ENCODE measurements at places on chromosomes 16 and 17. TPM values are rescaled to one million over a fixed set of nuclear protein-coding genes. Genes with fewer than 3 reads are reported as not detected.

ANKRD40CL gene
- total RNA-seq: not detected

CDRT4 gene
- 23.3 TPM for total RNA-seq

CACNG1 gene
- not detected for total RNA-seq

CCDC200 gene
- not detected for total RNA-seq

DNA sequence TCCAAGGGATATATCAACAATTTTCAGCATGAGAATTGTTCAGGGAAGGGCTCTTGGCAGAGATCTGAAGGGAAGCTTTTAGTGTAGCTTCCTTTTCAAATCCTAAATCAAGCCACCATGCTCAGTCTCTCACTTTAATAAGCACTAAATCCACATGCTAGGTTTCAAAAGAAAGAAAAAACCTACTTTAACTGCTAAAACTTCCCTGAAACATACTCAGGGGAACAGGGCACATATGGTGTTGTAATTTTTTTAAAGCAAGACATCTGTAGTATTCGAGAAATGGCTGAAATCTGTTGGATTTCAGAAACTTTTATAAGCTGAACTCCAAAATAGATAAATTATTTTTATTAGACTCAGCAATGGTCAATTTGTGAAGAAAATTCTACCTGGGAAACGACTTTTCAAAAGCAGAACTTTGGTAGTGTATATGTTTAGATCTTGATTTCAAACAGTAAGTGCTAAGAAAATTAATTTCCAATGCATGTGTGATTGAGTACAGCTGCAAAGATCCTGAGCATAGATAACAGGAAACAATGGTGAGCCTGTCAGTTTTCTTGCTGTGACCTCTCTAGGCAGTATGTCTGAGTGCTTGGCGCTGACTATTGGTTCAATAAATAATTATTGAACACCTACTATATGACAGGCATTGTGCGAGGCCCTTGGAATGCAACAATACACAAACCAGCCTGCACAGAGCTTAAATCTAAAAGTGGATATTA lies 804.5 kb upstream of the SOX9 start:
- DNase-seq: no peak

GRCh38 chr17:560432-560873 lies 154.2 kb downstream of the VPS53 start:
- peak; percentile 83 for DNase-seq

GRCh38 chr17:385178-385835 lies 32.7 kb upstream of the RPH3AL start:
- DNase-seq: peak; percentile 59

- DNase-seq: no peak
Observed at GRCh38 chr16:85981826-85982562, 83.0 kb downstream of the IRF8 start.

GRCh38 chr17:47225436-47225858 lies 16.3 kb downstream of the MYL4 start:
- DNase-seq: peak; percentile 95

DNA sequence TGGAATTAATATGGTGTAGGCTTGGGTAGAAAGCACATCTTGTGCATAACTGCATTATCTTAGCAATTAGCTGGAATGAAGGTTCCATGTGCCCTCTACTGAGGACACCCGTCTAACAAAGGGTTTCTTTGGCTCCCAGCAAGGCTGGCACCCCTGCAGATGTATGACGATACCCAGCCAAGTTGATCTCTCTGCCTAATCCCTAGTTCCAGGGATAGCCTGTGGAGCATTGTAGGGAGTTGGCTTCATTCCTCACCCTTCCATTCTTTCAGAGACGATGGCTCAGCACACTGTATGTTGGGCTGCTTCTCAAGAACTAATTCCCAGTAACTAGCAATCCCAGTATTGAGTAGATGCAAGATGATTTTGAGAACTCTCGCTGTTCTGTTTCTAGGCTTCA lies 182.5 kb downstream of the SNX29 start:
- peak; percentile 35 for DNase-seq

GRCh38 chr16:22205577-22206012 lies 483 bp upstream of the EEF2K start:
- no peak for DNase-seq

GRCh38 chr16:79348521-79349306 lies 251.8 kb downstream of the MAF start:
- no peak for DNase-seq

DNA sequence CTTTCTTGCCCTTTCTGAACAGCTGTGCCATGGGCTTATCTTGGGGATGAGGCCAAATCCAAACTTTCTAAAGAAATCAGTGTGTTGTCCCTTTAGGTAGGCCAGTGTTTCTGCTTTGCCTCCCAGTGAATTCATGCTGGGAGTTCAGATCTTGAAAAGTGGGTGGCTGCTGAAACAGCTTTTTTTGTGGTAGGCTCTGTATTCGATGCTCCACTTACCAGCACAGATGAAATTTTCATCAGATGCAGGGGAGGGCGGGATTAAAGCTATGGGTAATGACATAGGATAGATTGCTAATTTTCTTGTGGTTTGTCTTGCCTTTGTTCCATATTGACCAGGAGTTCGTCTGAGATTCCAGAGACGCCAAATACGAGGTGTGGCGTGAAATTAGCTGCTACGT lies 2.8 kb downstream of the SOCS7 start:
- DNase-seq: no peak

DNA sequence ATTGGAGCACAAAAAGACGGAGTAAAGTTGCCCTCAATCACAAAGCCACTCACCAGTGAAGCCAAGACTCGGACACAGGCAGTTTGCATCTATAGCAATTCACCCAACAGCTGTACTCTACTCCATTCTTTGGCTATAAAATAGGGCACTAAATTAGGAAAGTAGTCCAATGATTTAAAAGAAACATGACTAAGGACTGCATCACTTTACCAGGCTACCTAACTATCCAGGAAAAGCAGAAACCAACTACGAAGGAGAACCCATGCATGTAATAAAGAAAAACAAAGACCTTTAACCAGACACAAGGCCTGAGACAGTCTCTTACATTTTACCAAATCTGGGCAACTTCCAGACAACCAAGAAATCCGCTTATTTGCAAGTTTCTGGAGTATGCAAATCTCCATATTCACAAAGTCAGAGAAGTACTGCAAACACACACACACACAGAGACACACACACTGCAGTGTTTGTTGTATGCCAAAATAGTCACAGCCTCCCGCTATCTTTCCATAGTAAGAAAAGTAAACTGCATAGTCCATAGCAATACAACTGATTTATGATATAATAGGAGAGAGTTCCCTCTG lies 59.8 kb downstream of the CDH11 start:
- DNase-seq: peak; percentile 33

Data from GM23248 (cell line).